Activated CD8-positive, alpha-beta memory T cell treated with anti-CD3 and anti-CD28 coated beads for 24 hours (primary cell): ENCODE measurements at places on chromosomes 13 and 19.
A peak's percentile ranks its signal among the peaks of the same experiment; 100 is the strongest.

- no peak for DNase-seq
Observed at GRCh38 chr19:49287141-49287770, 37.7 kb downstream of the SLC6A16 start.

DNA sequence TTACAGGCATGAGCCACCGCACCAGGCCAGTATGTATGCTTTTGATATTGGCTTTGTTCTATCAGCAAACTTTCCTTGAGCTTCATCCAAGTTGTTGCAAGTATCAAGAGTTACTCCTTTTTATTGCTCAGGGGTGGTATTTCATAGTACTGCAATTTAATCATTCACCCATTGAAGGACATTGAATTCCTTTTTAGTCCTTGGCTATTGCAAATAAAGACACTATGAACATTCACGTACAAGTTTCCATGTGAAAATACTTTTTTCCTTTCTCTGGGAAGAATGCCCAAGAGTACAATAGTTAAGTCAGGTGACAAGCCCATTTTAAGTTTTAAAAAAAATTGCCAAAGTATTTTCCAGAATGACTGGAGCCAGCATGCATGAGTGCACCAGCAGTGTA lies 20.4 kb downstream of the CEACAM3 start:
- no peak for DNase-seq

DNA sequence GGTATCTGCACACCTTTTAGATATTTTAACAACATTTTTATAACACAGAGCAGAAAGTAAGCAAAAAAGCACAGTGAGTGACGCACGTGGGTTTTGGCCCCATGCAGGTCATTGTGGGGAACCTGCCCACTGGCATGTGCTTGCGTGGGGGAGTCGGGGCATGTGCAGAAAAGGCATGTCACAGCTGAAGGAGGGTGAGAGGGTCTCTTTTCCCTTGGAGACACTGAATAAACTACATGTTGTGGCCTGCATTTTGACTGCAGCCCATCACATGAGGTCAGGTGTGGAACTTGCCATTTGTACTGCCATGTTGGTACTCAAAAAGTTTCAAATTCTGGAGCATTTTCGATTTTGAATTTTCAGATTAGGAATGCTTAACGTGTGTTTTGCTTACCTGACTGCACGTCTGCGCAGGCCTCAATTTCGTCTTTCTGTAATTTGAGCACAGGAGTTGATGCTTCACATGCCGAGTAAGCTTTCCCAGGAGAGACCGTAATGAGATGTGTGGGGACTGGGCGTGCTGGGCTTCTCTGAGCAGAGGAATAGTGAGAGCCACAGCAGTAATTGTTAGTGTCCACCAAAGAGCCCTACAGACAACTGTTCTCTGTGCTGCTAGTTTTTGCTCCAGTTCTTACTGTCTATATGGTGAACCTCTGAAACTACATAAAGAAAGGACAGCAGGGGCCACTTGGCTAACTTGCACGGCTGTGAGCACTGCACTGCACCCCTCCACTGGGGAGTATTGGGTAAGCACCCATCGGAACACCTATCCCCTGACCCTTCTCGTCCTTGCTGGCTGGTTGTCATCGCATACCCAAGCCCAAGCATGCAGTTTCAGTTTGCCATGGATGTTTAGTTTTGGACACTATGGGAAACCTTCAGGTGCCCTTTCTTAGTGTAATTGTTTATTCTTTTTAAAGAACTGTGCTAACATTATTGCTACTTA lies 72.9 kb upstream of the GPR183 start:
- peak; percentile 58 for DNase-seq

- no peak for DNase-seq
Observed at GRCh38 chr13:26300140-26300539, 46.2 kb downstream of the CDK8 start.

DNA sequence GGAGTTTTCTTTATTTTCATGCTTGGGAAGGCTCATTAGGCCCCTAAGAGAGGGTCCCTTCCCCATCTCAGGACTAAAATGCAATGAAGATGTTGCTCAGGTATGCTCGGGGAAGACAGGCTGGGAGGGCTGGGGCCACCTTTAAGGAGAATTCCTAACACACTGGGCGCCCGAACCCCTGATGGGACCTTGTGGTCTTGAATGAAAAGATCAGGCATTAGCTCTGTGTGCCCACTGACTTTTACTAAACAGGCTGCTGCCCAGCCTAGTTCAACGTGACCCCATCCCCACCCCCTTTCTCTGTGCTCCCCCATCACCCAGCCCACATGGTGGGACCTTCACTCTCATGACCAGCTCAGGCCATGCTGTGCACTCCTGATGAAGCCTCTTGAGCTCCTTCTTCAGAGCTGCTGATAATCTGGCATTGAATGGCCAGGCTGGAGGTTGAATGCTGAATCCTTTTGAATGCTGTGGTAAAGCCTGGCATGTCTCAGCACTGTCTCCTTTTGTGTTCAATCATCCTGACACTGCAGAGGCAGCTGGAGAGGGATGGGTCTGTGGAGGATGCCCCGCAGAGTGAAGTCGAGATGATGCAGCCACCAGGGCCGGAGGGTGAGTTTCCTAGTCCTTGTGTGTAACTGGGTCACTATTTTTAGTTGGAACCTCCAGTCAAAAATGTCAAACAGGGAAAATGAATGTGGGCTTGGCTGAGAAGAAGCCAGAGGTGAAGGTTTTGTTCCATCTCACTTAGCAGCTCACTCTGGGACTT lies 209.1 kb downstream of the UQCRFS1 start:
- no peak for DNase-seq

GRCh38 chr19:46410205-46411087 lies 2.9 kb downstream of the CCDC8 start:
- no peak for DNase-seq

DNA sequence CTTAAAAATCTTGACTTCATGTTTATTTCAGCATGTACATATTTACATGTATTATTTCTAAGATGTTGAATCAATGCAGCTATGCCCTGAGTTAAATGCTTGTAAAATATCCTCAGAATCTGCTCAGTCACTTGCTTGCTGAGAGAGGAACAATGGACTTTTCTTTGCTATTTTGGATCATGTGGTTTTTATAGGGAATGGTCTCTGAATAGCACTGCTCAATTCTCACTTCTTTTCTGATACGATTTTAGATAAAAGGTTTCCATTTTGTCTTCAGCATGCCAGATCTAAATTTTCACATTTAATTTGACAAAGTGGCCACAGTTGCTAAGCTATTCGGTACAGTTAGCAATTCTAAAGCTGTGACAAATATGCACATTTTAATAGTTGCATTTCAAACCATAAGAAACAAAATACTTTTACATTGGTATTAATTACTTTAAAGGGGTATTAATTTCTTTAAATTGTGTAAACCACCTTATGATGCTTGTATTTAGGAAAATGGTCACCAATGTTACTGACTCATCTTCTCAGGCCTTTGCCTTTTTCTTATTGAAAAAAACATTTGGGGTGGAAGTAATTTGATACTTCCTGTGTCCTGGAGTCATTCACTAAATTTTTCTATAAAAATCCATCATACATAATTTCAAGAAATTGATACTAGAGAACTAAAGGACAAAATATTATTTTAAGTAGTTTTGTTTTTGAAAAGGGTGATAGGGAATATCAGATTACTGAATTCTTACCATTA lies 113.5 kb downstream of the MYO16 start:
- no peak for DNase-seq

DNA sequence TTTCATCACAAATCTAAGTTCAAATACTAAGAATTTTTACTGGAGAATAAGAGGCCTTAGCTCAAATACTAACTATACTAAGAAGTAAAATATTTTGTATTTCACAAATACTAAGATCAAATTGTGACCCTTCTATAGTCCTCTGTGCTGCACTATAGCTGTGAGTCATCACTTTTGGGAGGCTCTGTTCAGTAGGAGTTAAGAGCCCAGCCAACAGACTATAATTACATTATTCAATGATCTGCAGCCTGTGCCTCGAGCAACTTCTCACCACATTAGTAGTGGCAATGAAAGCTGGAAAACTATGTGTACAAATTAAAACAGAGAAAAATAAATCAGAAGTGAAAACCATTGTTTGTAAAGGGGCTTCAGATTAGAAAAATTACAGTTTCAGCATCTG lies 147.3 kb upstream of the GPC6 start:
- no peak for DNase-seq

DNA sequence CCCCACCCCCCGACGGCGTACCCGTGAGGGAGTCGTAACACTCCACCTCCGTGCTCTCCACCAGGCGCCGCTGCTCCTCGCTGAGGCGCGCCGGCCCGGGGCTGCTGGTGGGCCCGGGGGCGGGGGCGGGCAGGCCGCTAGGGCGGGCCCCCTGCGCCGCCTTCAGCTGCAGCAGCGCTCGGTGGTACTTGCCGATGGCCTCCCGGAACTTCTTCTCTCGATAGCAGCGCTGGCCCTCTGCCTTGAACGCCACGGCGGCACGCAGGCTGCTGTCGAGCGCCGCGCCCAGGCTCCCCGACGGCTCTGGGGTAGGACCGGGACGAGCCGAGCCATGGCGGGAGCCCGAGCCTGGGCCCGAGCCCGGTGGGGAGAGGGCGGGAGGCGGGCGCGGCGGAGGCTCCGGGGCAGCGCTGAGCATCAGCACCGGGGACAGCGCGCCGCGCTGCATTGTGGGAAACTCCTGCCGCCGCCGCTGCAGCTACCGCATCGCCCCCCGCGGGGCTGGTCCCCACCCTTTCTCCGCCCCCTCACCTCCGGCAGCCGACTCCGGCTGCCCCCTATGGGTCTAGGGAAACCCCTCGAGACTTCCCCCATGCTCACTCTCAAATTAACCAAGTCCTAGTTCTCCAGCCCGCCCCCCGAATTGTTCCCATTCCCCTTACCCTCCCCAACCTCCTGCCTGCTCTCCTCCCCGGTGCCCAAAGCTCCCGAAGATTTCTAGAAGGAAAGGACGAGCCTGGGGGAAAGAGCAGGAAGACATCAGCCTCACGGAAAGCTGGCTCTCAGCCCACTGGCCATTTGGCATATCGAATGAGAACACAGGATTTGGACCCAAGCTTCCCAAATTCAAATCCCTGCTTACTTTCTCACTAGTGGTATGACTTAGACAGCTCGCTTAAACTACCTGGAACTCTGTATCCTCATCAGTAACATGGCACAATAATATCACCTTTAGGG lies at the start of gene TTC9B:
Gene TTC9B, minus strand, starts transcription at position 451 of the 957 bp plus-strand sequence. Its CDS starts 3 bp downstream, at position 448.
- DNase-seq, result peak; percentile 75

GRCh38 chr19:1924320-1924961 lies 16.5 kb upstream of the CSNK1G2 start:
- DNase-seq, result no peak

DNA sequence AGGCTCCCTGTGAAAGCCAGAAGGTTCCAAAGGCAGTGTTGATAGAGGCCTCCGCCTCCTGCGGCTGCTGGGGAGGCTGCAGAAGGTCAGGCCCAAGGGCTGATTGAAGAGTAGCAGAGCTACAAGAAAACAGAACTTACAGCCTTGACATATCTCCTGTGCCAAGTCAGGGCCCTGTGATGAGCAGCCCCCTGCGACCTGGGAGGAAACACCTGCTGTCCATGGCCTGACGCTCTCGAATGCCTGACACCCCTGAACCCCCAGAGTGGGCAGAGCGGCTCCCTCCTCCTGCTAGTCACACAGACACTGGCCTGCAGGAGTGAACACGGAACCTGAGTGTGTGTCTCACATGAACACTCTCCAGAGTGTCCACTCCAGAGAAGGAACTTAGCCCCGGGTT lies 38.2 kb upstream of the TUBGCP3 start:
- DNase-seq, result no peak

- no peak for DNase-seq
Observed at GRCh38 chr13:109577191-109577700, 209.1 kb downstream of the IRS2 start.

- DNase-seq, result no peak
Observed at GRCh38 chr13:67100730-67101129, 129.4 kb downstream of the PCDH9 start.

- no peak for DNase-seq
Observed at GRCh38 chr19:39411081-39411831, 1.2 kb upstream of the PLEKHG2 start.
